ENCODE measurements at places on chromosomes 4 and X. TPM values are rescaled to one million over a fixed set of nuclear protein-coding genes. Genes with fewer than 3 reads are reported as not detected.

Gene PLXNB3
- not detected for total RNA-seq

Gene ODAPH
- not detected for total RNA-seq

Gene TEX11
- not detected for total RNA-seq

Gene GPR82
- 0.20 TPM for total RNA-seq

Gene PPBP
- total RNA-seq, result not detected

Gene SHROOM2
- total RNA-seq, result not detected

Gene MTNR1A
- total RNA-seq, result not detected

Gene HTN3
- not detected for total RNA-seq

Gene SSX2B
- not detected for total RNA-seq

Gene TRIM2
- total RNA-seq, result 0.29 TPM

Gene BRS3
- total RNA-seq, result not detected

Gene SLC25A6
- total RNA-seq, result 492 TPM

Gene TGIF2LX
- not detected for total RNA-seq

All from OCI-LY7 (cell line).